ENCODE measurements at places on chromosomes 16 and 17.

GRCh38 chr17:27511168-27511883 is 55.1 kb downstream of the KSR1 start:
- no peak for DNase-seq

- DNase-seq: no peak
These were observed 3.8 kb upstream of the NPB start for GRCh38 chr17:81898029-81898866.

- no peak for DNase-seq
These were observed 4.3 kb downstream of the TMEM11 start for GRCh38 chr17:21209511-21210175.

GRCh38 chr16:71626858-71627213 is 852 bp downstream of the MARVELD3 start:
- DNase-seq: no peak

- no peak for DNase-seq
These were observed 140.6 kb downstream of the PARN start for GRCh38 chr16:14489460-14489859.

DNA sequence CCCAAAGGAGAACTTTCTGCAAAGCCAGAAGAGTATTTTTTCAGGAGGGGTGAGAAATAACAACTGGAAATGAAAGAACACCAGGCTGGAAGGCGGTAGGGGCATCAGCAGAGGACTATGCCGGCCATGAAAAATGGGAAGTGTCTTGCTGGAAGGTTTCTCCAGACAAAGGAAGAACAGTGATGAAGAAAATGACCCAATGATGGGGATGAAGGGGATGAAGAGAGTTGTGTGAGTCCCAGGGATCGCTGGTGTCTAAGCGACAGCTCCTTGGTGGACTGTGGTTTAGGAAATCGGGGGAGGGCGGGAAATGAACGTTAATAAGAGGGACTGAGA is 623 bp downstream of the TTLL6 start:
- no peak for DNase-seq

DNA sequence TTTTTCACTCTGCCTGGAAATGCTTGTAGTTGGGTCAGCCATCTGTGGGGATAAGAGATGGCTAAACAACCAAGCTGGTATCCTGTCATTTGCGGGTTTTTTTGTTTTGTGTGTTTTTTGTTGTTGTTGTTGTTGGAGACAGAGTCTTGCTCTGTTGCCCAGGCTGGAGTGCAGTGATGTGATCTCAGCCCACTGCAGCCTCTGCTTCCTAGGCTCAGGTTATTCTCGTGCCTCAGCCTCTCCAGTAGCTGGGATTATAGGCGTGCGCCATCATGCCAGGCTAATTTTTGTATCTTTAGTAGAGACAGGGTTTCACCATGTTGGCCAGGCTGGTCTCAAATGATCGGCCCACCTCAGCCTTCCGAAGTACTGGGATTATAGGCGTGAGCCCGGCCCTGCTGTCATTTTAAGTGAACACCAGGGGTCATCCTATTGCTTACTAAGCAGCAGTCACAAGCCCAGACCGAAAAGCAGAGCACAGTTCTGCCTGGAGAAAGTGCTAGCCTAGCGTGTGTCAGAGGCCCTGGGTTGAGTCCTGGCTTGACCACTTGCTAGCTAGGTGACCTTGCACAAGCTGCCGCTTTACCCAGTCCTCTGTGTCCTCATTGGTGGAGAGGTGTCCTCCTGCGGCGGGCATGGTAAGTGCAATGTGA is 4.6 kb downstream of the SMCR8 start:
- DNase-seq: no peak

Measured in CD4-positive, alpha-beta T cell treated with Interleukin-2 at 100 ng/mL for 4 hours (primary cell).